ENCODE measurements at places on chromosomes 5 and 9. TPM values are rescaled to one million over a fixed set of nuclear protein-coding genes. Genes with fewer than 3 reads are reported as not detected.

The CSF1R gene
- total RNA-seq, result not detected

The GTF2H2C gene
- total RNA-seq, result 34.5 TPM

The RASEF gene
- not detected for total RNA-seq

The PTGS1 gene
- total RNA-seq, result 0.35 TPM

The IFNA2 gene
- not detected for total RNA-seq

The DNAJC25 gene
- 3.6 TPM for total RNA-seq

The DOCK8 gene
- 389 TPM for total RNA-seq

The FCN2 gene
- total RNA-seq, result not detected

The OLFM1 gene
- not detected for total RNA-seq

The SGCD gene
- total RNA-seq, result not detected

The TYRP1 gene
- not detected for total RNA-seq

The LCN9 gene
- not detected for total RNA-seq

The HRH2 gene
- total RNA-seq, result 6.8 TPM

The CAMK4 gene
- total RNA-seq, result 77.4 TPM

The GHR gene
- not detected for total RNA-seq

The PAIP1 gene
- total RNA-seq, result 42.9 TPM

The LRRC26 gene
- total RNA-seq, result 0.30 TPM

The INSL6 gene
- not detected for total RNA-seq

The ARID3C gene
- total RNA-seq, result 0.26 TPM

Data from activated CD8-positive, alpha-beta memory T cell treated with anti-CD3 and anti-CD28 coated beads, Interleukin-2, amount 10 ng/mL, durations not matched to agents 7 days and 5 days (primary cell).